ENCODE measurements at places on chromosomes 11 and 22. TPM values are rescaled to one million over a fixed set of nuclear protein-coding genes. Genes with fewer than 3 reads are reported as not detected.
A peak's percentile ranks its signal among the peaks of the same experiment; 100 is the strongest.

GRCh38 chr11:130418756-130419155 is 9.7 kb downstream of the ADAMTS8 start:
- no peak for DNase-seq
- H3K27me3 ChIP-seq: no peaks in the 10 kb centered on the region
- no peak overlapping the region for H3K27ac ChIP-seq

GRCh38 chr11:78244080-78244479 is 55.4 kb downstream of the USP35 start:
- H3K4me3 ChIP-seq: no peak overlapping the region
- DNase-seq: no peak
- no peak overlapping the region for H3K27ac ChIP-seq
- H3K4me1 ChIP-seq: no peaks in the 10 kb centered on the region
- peaks cover 35% of the 10 kb centered on the region for H3K36me3 ChIP-seq
- peaks cover 11% of the 10 kb centered on the region for H3K27me3 ChIP-seq

DNA sequence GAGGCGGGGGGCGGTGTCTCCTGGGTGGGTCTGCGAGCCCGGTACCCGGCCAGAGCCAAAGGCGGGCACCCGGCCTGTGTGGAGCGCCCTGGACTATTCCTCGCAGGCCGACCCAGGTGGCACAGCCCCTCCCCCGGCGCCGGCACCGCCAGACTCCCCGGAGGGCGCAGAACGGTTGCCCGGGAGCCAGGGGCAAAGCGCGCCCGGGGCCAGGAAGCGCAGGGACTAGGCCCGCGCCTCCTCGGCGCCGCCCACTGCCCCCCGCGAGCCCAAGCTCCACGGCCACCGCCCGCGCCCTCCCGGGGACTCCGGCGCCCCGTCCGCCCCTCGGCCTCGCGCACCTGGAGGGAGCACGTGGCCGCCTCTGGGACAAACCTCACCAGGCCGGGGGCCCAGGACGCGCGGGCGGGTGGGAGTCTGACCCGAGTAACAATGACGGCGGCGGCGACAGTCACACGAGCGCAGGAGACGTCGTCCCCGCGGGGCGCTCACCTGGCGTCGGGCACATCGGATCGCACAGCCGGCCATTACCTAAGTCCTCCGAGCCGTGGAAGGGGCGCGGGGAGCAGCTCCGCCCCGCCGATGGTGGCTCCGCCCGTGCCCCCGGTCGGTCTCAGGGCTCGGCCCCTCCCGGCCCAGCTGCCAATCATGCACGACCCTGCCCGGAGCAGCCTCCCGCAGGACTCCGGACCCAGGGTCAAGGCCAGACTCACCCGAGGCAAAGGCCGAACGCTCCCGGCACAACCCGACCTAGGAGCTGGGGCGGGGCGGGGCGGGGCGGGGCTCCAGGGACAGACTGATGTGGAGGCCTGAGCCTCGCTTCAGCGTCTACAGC is 7.4 kb downstream of the PLXNB2 start:
- no peak overlapping the region for H3K4me3 ChIP-seq
- DNase-seq: peak; percentile 80
- H3K27ac ChIP-seq: no peak overlapping the region
- peaks cover 4% of the 10 kb centered on the region for H3K27me3 ChIP-seq
- H3K36me3 ChIP-seq: no peaks in the 10 kb centered on the region

GRCh38 chr11:26227301-26227746 is 104.6 kb upstream of the ANO3 start:
- peaks cover 6% of the 10 kb centered on the region for H3K4me1 ChIP-seq
- H3K27ac ChIP-seq: no peak overlapping the region
- no peak for DNase-seq
- no peaks in the 10 kb centered on the region for H3K36me3 ChIP-seq
- no peak overlapping the region for H3K4me3 ChIP-seq

GRCh38 chr22:27772984-27773498 is 28.5 kb downstream of the MN1 start:
- H3K27me3 ChIP-seq: peaks cover 3% of the 10 kb centered on the region
- H3K4me3 ChIP-seq: no peak overlapping the region
- H3K27ac ChIP-seq: no peak overlapping the region
- H3K36me3 ChIP-seq: no peaks in the 10 kb centered on the region

DNA sequence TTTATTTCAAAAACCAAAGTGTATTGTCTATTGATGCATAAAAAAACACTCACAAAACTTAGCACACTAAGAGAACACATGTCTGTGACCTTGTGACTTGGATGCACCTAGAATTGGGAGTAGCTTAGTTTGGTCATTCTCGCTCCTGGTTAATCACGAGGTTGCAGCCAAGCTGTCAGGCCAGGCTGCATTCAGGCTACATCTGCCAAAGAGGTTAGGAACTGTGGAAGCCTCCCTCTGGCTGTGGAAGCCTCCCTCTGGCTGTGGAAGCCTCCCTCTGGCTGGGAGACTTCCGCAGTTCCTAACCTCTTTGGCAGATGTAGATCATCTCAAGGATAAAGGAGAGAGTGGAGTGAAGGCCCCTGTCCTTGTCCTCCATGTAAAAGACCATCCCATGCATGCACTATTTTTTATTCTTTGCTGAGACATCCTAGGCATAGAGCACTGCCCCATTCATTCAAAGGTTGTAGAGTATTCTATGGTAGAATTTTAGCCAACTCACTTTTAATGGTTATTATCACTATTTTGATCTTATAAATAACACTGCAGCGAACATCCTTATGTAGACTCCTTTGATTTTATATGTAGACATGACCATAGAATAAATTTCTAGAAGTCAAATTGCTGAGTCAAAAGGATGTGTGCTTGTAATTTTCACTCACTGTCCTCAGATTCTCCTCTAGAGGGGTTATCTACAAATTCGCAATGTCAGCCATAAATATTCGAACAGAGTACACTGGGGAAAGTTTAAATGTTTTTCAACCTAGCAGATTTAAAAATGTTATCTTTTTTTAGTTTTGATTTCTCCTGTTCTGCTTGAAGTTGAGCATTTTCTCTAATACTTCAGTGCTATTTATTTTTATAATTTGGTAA is 63.0 kb upstream of the IGLL5 start:
- H3K4me3 ChIP-seq: no peak overlapping the region
- peaks cover 11% of the 10 kb centered on the region for H3K4me1 ChIP-seq
- H3K27ac ChIP-seq: no peak overlapping the region
- no peaks in the 10 kb centered on the region for H3K36me3 ChIP-seq

Gene ZNF70
- total RNA-seq: 9.0 TPM

Gene SLC3A2
- total RNA-seq: 221 TPM

Gene ZBTB16
- 9.0 TPM for total RNA-seq

Gene BLID
- total RNA-seq: not detected

GRCh38 chr22:42160830-42161696 is 30.5 kb upstream of the CYP2D6 start:
- DNase-seq: no peak
- H3K27ac ChIP-seq: peak overlapping the region; percentile 75
- H3K4me1 ChIP-seq: peaks cover 16% of the 10 kb centered on the region
- H3K27me3 ChIP-seq: no peaks in the 10 kb centered on the region

All from glutamatergic neuron (in vitro differentiated cells).